Heart right ventricle (tissue), 16 donors: ENCODE measurements at places on chromosomes 5 and 9. TPM values are rescaled to one million over a fixed set of nuclear protein-coding genes. Genes with fewer than 3 reads are reported as not detected.

DNA sequence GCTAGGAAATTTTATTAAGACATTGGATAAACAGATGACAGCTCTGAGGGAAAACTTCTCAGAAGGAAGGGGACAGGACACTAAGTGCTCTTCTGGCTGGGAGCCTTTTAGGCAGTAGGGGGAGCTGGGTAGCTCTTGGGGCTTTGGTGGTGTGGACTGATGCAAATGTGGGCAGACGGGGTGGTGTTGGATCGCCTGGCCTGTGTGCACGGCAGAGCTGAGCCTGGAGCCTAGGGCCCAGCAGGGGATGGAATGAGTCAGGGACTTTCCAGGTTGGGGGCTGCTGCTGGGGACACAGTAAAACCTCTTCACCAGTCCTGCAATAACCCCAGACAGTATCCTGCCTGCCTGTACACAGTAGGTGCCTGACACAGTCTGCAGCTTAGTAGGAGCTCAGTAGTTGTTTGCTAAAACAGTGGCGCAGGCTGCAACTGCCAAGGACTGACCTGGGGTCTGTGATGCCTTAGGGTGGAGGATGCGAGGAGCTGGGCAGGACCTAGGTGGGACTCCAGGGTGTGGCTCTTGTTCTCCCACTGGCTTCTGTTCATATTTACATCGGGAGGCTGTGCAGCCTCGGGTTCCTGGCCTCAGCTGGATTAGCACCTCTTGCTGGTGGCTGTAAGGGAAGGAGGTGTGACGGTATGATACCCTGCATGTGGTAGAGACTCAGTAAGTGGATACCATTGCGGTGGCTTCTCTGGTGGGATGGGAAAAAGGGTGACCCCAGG, 83.8 kb downstream of the DAB2IP start:
- DNase-seq: no peak

The MEGF10 gene
- total RNA-seq: 0.24 TPM

GRCh38 chr5:177540438-177540837, 13.9 kb downstream of the FAM193B start:
- no peak for DNase-seq

The PALM2AKAP2 gene
- total RNA-seq: 92.6 TPM

DNA sequence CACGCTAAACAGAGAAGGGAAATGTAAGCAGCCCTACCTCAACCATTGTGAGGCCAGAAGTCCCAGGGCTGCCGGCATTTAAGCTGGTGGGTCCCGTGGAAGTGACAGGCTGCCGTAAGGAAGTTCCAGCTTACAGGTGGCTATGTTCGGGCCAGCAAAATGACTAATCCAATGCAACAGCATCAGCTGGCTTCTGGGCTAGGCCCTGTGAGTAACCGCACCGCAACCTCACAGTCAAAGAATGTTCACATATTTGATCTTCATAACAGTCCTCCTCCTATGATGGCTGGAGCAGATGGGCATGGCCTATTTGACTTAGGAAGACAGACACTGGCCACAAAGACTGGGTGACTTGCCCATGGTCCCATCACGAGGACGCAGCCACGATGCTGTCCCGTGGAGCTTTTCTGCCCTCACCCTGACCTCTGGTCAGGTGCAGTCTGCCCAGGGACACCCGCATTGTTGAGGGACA, 88.2 kb downstream of the LIFR start:
- no peak for DNase-seq

The ORM2 gene
- not detected for total RNA-seq

- DNase-seq: no peak
These were observed 4.3 kb downstream of the HAND1 start for GRCh38 chr5:154473581-154474283.

GRCh38 chr5:5104550-5104949, 35.6 kb upstream of the ADAMTS16 start:
- DNase-seq: no peak

GRCh38 chr5:149041242-149041641, 21.6 kb downstream of the SH3TC2 start:
- DNase-seq: no peak

DNA sequence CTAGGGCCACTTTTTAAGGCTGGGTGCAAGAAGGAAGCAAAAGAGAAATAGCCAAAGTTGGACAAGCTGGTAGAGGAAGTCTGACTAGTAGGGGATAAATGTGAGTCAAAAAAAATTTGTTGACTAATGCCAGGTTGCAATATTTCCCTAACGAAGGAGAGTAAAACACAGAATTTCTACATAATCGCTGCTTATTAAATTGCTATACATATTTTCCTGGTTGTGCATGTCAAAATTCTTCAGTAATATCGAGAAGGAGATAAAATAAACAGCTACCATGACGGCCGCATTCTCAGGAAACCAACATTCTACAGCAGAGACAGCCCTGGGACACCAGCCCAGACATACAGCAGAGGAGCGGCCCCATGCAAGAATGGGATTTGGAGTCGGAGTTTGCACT, 148.3 kb downstream of the ESM1 start:
- no peak for DNase-seq

DNA sequence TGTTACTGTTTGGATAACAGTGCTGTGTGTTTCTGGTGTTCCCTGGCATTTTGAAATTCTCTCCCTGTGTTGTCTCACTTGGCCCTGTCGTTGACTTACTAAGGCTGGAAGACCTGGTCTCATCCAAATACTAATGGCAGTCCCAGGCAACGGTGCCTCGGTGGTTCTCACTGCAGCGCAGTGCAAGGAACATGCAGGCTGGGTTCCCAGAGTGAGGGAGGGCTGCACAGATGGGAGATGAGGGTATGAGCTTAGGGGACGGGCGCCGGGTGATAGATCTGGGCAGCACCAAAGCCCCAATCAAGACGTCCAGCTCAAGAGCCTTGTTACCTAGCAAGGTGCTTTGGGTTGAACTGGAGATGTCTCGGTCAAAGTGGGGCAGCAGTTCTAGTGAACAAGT, 11.0 kb downstream of the CCT5 start:
- no peak for DNase-seq

GRCh38 chr5:61603211-61603908, 271.3 kb downstream of the ZSWIM6 start:
- peak; percentile 23 for DNase-seq

DNA sequence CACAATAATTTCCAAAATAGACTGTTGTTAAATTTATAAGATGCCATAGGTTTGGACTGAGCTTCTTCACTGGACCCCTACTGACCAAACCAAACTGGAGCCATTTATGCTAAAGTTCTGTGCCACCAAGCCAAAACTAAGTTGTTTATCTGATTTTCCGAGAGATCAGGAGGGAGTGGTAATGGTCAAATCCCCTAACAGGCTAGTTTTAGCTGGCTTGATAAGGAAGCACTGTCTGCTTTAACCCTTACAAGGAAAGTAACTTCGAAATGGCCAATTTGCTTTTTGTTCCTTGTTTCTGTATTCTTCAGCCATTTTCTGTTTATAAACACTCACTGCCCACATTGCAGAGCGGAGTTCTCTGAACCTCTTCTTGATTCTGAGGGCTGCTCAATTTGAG, 246.8 kb upstream of the TUT7 start:
- DNase-seq: no peak

The MYMK gene
- total RNA-seq: not detected

The GFI1B gene
- total RNA-seq: 0.34 TPM

GRCh38 chr9:73805111-73805510, 653.4 kb downstream of the ANXA1 start:
- no peak for DNase-seq

- DNase-seq: no peak
These were observed 61.7 kb downstream of the FYB1 start for GRCh38 chr5:39157701-39158100.

- no peak for DNase-seq
These were observed 1244.1 kb upstream of the ACO1 start for GRCh38 chr9:31140316-31140715.

DNA sequence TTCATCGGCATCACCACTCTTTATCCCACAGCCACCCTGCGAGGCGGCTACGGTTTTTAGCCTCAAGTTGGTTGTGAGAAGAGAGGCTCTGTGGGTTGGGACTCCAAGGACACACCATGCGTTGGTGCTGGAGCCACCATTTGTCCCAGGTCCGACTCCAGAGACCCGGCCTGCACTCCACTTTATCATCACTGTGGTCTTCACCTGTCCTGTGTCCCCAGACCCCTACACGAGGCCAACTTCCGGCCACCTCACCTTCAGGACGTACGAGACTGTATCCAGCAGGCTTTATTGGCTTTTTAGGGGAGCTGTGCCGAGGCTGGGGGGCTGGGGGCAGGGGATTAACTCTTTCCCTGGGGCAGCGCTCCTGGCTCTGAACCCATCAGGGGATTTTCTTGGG, 55.0 kb downstream of the GTF3C4 start:
- no peak for DNase-seq

DNA sequence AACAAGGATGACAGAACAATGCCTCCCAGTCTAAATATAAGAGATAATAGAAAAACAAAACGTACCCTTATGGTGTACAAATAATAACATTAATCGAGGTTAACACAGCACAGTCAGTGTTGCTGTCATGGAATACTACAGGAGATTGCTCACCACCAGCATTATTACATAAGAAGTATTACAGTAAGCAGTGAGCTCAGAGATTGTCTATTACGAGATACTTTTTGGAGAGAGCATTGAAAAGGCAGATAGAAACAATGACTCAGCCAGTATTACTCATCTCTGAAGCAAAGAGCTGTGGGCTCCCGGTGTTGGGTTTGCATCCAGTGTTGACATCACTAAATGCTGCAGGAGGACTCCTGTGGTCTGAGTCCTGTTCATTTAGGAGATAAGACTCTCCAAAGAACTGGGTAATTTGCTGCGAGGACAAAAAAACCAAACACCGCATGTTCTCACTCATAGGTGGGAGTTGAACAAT, 191.9 kb upstream of the SEMA6A start:
- no peak for DNase-seq

The PIP5K1B gene
- 48.6 TPM for total RNA-seq

The PCDHB3 gene
- total RNA-seq: 2.0 TPM

DNA sequence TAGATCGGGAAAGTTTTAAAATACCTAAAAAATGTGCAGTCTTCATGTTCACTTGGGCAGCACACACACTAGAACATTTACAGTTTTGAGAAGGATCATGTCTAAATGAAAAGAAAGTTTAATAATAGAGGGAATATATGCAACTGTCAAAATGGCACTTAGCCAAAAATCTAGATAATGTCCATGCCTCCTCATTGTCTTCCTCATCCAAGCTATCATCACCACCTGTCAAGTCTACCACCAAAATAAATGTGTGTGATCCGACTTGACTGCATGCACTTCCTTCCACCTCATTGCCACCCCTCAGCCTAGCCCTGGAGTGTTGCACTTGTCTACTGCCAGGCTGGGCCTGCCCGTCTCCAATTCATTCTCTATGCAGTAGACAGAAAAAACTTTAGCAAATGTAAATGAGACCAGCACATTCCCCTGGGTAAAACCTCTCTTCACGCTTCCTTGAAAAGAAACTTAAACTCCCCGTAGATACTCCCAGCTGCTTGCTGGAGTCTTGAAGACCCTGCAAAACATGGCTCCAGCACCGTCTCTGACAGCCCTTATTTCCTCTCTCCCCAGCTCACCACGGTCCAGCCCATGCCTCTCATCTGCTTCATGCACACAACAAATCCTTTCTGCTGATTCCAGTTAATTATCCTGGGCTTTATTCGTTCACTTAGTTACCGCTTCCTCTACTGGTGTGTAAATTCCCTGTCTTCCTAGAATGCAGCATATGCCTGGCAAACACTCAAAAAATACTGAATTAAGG, 66.9 kb downstream of the FANCC start:
- no peak for DNase-seq

- no peak for DNase-seq
These were observed 127.6 kb downstream of the TMEM174 start for GRCh38 chr5:73300337-73301207.
